ENCODE measurements at places on chromosomes 13 and 19.

- no peak for DNase-seq
- peaks cover 36% of the 10 kb centered on the region for H3K36me3 ChIP-seq
- H3K4me3 ChIP-seq, result peak within 1 kb of the TSS; percentile 78
- peak within 1 kb of the TSS; percentile 100 for H3K27ac ChIP-seq
- H3K4me1 ChIP-seq, result peaks cover 12% of the 10 kb centered on the region
- H3K27me3 ChIP-seq, result no peaks in the 10 kb centered on the region
Measured at GRCh38 chr19:55605637-55606470, at the start of gene ZNF865. TSS of gene ZNF865 (plus strand) at chr19:55605647. CDS start at chr19:55613619, 7,972 bp downstream.

- peaks cover 25% of the 10 kb centered on the region for H3K36me3 ChIP-seq
- H3K4me3 ChIP-seq, result no peak overlapping the region
- no peaks in the 10 kb centered on the region for H3K4me1 ChIP-seq
- no peaks in the 10 kb centered on the region for H3K27me3 ChIP-seq
- DNase-seq, result no peak
- H3K27ac ChIP-seq, result no peak overlapping the region
Measured at GRCh38 chr19:47186446-47187334, 44.3 kb downstream of the BBC3 start.

DNA sequence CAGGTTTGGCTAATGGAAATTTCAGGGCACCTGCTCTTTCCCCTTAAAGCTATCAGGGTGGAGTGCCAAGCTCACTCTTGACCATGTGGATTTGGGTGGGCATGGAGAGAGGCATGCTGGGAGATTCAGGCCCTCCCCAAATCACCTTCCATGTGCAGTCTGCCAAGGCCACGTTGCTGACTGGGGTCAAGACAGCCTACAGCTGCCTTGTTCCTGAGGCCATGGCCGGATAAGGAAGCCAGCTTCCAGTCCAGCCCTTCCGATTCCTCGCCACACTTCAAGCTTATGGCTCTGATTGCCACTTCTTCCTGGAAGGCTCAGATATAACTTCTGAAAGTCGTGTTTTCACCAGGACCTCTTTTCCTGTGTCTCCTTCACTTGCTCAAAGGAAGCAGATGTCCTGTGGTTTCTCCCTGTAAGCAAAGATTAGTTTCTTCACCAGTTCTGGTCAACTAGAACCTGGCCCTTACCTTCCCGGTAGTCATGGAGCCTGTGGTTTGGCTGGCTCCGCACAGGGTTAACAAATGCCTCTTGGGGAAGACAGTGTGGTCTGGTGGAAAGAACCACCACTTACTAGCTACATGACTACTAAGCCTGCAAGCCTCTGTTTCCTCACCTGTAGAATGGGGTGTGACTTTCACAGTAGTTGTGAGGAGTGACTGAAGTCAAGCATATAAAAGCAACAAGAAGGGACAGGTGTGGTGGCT lies 16.1 kb upstream of the TPT1 start:
- DNase-seq, result no peak
- peaks cover 81% of the 10 kb centered on the region for H3K36me3 ChIP-seq
- no peaks in the 10 kb centered on the region for H3K4me1 ChIP-seq
- peak overlapping the region; percentile 43 for H3K4me3 ChIP-seq
- no peak overlapping the region for H3K27ac ChIP-seq
- no peaks in the 10 kb centered on the region for H3K27me3 ChIP-seq

DNA sequence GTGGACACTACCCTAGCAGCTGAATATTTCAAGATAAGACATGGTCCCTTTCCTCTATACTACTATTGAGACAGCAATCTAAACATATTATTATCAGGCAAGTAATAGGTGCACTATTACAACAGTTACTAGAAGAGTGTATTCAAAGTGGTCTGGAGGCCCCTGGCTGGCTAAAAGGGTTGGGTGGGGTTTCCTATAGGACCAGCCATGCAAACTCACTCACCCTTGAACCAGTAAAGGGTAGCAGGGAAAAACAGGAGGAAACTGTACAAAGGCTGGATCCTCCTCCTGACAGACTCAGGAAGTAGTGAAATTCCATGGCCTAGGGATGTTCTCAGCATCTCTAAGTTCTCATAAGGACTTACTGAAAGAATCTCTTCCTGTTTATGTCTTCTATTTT lies 7.7 kb downstream of the SMAD9 start:
- DNase-seq, result no peak
- H3K4me3 ChIP-seq, result no peak overlapping the region
- H3K4me1 ChIP-seq, result no peaks in the 10 kb centered on the region
- H3K27ac ChIP-seq, result no peak overlapping the region
- no peaks in the 10 kb centered on the region for H3K27me3 ChIP-seq

DNA sequence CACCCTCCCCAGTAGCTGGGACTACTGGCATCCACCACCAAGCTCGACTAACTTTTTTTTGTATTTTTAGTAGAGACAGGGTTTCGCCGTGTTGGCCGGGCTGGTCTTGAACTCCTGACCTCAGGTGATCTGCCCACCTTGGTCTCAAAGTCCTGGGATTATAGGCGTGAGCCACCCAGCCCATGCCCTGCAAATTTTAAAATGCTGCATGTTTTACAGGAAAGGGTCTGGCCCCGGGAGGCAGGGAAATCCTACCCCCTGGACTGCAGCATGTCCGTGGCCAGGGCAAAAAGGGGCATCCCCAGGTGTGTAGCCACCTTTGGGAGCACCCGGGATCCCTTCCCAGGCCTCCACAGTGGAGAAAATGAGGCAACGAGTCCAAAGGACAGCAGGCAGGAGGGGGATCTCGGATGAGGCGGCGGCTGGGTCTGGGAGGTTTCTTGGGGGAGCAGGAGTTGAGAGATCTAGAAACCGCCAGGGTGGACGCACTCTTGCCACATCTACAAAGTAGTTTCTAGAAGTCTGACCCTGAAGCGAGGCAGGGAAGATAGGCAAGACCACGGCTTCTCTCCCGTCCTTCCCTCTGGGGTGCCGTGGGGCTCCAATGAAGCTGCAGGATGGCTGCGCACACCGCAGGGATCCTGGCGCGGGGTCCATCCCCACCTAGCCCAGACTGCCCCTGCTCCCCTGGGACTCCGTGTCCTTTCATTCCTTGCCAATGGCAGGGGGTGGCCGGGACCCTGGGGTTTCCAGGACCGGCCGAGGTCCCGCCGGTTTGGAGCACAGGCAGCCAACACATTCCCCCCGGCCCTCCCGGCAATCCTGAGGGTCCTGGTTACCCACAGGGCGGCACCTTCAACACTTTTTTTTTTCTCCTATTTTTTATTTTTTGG lies 21.3 kb upstream of the ZBTB7A start:
- H3K27ac ChIP-seq, result no peak overlapping the region
- H3K4me3 ChIP-seq, result no peak overlapping the region
- no peaks in the 10 kb centered on the region for H3K27me3 ChIP-seq
- peaks cover 36% of the 10 kb centered on the region for H3K36me3 ChIP-seq
- no peaks in the 10 kb centered on the region for H3K4me1 ChIP-seq

- no peaks in the 10 kb centered on the region for H3K36me3 ChIP-seq
- H3K4me1 ChIP-seq, result peaks cover 14% of the 10 kb centered on the region
- no peak for DNase-seq
- no peak overlapping the region for H3K4me3 ChIP-seq
- H3K27ac ChIP-seq, result no peak overlapping the region
- no peaks in the 10 kb centered on the region for H3K27me3 ChIP-seq
Measured at GRCh38 chr19:45471931-45472562, 4.3 kb downstream of the FOSB start.

DNA sequence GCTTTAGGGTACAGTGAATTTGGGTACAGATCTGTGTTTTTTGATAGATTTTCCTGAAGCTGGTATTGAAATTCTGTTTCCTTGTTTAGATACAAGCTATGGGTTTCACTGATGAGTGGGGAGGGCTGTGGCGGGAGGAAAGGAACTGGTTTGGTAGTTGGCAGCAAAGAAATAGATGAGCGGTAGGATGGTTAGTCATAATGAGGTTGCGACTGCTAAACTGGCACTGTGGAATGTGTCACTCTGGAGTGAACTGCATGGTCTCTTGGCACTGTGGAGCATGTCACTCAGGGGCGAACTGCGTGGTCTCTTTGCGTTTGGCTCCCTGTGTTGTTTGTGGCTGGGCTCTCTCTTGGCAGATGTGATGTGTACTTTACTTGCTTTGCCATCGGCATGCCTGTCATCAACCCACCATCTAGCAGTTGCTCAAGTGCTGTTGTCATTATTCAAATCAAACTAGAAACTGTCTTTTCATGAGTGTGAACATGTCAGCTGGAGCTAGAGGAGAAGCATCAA lies 82.1 kb downstream of the ATP8A2 start:
- no peaks in the 10 kb centered on the region for H3K36me3 ChIP-seq
- no peaks in the 10 kb centered on the region for H3K4me1 ChIP-seq
- H3K27me3 ChIP-seq, result no peaks in the 10 kb centered on the region
- no peak overlapping the region for H3K4me3 ChIP-seq
- H3K27ac ChIP-seq, result no peak overlapping the region

- no peak overlapping the region for H3K4me3 ChIP-seq
- no peaks in the 10 kb centered on the region for H3K27me3 ChIP-seq
- H3K27ac ChIP-seq, result no peak overlapping the region
- DNase-seq, result no peak
- H3K4me1 ChIP-seq, result no peaks in the 10 kb centered on the region
Measured at GRCh38 chr13:72259528-72259927, 392.5 kb upstream of the DACH1 start.

GRCh38 chr13:29165840-29166239 lies 345.7 kb downstream of the MTUS2 start:
- H3K4me1 ChIP-seq, result peaks cover 2% of the 10 kb centered on the region
- no peak overlapping the region for H3K27ac ChIP-seq
- H3K4me3 ChIP-seq, result no peak overlapping the region
- DNase-seq, result no peak
- H3K27me3 ChIP-seq, result no peaks in the 10 kb centered on the region

DNA sequence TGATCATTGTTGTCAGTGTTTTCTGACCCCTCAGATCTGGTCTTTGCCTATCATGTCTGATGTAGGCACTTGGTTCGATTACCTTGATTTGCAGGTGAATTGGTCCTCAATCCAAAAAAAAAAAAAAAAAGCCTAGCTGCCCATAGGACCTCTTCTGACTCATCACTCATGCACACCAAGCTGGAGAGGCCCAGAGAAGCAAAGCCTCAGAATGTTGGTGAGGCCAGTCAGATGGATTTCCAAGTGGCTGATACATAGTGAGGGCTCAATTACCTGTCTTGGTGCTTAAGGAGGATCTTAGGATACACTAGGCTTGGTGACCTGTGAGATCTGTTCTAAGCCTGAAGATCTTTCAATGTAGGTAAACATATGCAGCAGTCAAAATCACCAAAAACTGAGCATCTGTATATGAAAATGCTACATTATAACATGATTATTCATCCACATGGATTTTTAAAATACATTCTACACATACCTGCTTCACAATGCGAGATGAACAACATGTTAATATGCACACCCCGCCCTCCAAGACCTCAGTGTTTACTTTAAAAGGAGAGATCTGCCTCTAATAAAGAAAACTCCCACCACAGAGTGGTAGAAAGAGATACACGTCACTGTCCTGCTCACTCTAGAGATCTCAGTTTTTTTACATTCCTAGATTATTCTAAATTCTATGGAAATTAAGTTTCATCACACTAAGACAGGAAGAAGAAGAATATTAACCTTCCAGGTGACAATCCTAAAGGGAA lies 79.9 kb upstream of the RAP2A start:
- H3K4me1 ChIP-seq, result no peaks in the 10 kb centered on the region
- H3K36me3 ChIP-seq, result peaks cover 5% of the 10 kb centered on the region
- H3K27me3 ChIP-seq, result no peaks in the 10 kb centered on the region
- no peak overlapping the region for H3K4me3 ChIP-seq
- no peak for DNase-seq

- H3K27ac ChIP-seq, result no peak overlapping the region
- DNase-seq, result no peak
- H3K36me3 ChIP-seq, result no peaks in the 10 kb centered on the region
- no peaks in the 10 kb centered on the region for H3K4me1 ChIP-seq
- H3K27me3 ChIP-seq, result no peaks in the 10 kb centered on the region
Measured at GRCh38 chr19:3159565-3159964, 19.0 kb upstream of the S1PR4 start.

DNA sequence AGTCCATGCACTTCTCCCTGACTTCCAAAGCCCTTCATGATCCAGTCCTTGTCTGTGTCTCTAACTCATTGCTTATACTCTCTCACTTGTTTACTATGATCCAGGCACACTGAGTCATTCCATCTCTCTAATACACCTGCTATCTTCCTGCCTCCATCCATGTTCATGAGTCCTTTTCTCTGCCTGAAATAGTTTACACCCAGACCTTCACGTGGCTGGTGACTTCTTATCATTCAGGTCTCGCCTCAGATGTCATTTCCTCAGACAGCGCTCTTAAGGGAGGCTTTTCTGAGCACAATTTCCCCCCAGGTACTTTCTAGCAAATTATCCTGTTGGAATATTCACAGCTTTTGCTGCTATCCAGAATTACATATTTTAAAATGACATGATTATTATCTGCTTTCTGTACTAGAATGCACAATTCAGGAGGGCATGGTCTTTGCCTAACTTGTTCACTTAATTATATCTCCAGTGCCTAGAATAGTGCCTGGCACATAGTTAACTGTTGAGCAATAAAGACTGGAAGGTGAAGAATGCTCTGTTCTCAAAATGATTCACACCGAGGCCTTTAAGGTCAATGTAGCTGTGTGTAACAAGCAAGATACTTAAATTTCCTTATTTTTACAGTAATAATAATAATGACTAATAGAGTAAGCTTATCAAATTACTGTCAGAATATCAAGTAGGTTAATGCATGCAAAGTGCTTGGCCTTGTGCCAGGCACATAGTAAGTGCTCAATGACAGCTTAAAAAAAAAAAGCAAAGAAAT lies 183.7 kb upstream of the SPRY2 start:
- H3K36me3 ChIP-seq, result no peaks in the 10 kb centered on the region
- DNase-seq, result no peak
- H3K4me3 ChIP-seq, result no peak overlapping the region
- H3K4me1 ChIP-seq, result no peaks in the 10 kb centered on the region
- H3K27ac ChIP-seq, result no peak overlapping the region
- no peaks in the 10 kb centered on the region for H3K27me3 ChIP-seq

- H3K36me3 ChIP-seq, result no peaks in the 10 kb centered on the region
- no peak overlapping the region for H3K27ac ChIP-seq
Measured at GRCh38 chr13:81302677-81303076, 961.8 kb upstream of the SPRY2 start.

Data from neuronal stem cell (in vitro differentiated cells).